ENCODE measurements at places on chromosomes 3 and 15.

DNA sequence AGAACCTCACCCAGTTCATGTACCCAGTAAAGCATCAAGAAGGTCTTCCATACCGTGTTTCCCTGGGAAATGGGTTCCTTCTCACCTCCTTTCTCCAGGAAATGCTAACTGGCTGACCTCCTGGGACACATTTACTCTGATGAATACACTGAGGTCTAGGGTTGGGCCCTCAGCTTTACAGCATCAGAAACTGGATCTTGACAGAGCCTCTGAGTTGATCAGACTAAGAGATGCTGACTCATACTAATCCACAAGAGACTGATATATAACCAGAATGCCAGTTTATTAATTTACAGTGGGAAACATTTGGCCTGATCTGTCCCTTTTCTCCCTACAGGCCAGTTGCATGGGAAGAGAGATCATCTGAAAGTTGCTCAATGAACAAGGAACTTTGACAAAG lies 55.8 kb downstream of the GTF2E1 start:
- no peak for DNase-seq

- no peak for DNase-seq
Observed at GRCh38 chr3:16928386-16929132, 43.8 kb downstream of the PLCL2 start.

DNA sequence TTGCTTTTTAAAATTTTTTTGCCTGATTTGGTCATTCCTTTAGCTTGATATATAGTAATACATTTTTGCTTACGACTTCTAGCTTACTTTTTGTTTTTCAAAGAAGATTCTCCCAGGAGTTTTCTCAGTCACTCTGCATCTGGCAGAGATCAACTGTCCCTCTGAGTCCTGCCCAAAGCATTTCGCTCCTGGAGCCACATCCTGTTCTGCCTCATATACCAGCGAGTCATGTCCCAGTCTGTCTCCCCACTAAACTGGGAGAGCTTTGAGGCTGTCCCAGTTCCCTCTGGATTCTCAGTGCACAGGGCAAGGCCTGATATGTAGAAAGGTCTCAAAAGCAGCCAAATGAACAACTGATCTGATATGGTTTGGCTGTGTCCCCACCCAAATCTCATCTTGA lies 326.3 kb downstream of the ARRDC4 start:
- DNase-seq: no peak

GRCh38 chr15:32859251-32859650 lies 141.4 kb downstream of the GREM1 start:
- DNase-seq: no peak

- DNase-seq: no peak
Observed at GRCh38 chr3:10581251-10581650, 75.9 kb upstream of the ATP2B2 start.

All from Panc1 (cell line).